Urinary bladder (tissue), 4 donors: ENCODE measurements at places on chromosomes 13 and 19.

DNA sequence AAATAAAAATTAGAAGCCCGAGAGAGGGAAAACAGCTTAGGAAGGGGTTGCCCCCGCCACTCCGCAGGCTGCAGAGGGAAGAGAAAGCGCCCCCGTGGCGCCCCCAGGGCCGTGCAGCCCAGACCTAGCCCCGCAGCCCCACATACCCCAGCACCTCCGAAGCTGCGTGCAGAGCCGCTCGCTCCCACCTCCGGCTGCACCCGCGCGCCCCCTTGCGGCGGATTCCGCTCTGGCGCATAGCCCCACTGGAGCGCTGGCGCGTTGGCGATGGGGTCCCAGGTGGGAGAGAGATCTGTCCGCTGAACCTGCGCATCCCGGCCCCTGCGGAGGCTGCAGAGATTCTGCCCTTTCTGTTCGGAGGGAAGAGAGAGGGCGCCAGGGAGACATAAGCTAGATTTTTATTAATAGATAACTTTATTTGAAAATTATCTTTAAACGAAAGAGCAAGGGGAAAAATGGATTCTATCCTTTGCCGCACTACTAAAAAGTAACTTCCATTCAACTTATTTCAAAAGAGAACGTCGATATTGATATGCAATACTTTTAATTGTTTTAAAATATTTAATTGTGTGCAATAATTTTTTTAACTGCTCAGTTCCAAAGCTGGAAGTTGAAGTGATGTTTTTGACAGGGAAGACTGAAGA is 11.7 kb upstream of the CLN5 start:
- no peak for DNase-seq

GRCh38 chr19:49343123-49343522 is 7.9 kb downstream of the CD37 start:
- DNase-seq: no peak

GRCh38 chr19:28980236-28980868 is 232.6 kb downstream of the UQCRFS1 start:
- DNase-seq: no peak

- DNase-seq: no peak
Measured at GRCh38 chr13:67772807-67773453, 542.8 kb upstream of the PCDH9 start.

GRCh38 chr19:48881741-48882657 is 9.8 kb downstream of the PPP1R15A start:
- DNase-seq: no peak

- no peak for DNase-seq
Measured at GRCh38 chr19:53581871-53582279, 43.9 kb downstream of the ZNF331 start.

DNA sequence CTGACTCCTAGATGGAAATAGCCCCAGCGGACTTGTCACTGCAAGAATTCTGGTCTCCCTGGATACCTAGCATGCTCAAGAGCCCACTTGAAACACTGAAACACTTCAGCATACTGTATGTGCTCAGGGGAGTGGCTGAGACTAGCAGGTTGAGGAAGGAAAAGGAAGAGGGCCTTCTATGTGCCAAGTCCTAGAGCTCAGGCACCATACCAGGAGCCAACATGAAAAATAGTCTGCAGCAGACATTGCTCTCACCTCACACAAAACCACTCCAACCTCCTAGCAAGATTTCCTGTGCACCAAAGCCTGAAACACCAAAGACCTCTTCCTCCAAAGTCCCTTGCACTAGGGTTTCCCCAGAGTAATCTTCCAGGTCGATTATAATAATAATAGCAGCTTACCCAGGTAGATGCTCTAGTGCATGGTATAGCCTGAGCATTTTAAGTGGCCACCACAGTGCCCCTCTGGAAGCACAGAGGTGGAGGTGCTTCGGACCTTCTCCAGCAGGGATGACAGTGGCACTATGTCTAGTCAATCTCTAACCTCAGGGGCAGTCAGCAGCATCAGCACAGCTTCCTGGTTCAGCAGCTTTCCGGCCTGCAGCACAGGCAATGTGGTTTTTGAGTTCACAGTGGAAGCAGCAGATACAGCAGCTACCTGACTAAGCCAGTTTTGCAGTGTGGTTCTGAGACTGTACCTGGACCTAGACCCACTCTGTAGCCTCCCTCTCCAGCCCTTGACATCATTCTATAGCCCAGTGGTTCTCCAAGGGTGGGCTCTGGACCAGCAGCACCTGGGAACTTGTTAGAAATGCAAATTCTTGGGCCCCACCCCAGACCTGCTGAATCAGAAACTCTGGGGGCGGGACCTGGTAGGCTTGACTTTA is 45.6 kb upstream of the UBE2L5 start:
- no peak for DNase-seq

GRCh38 chr19:2122251-2122650 is 25.5 kb downstream of the IZUMO4 start:
- no peak for DNase-seq
